T-cell (primary cell): ENCODE measurements at places on chromosomes 2 and 18. TPM values are rescaled to one million over a fixed set of nuclear protein-coding genes. Genes with fewer than 3 reads are reported as not detected.
A peak's percentile ranks its signal among the peaks of the same experiment; 100 is the strongest.

DNA sequence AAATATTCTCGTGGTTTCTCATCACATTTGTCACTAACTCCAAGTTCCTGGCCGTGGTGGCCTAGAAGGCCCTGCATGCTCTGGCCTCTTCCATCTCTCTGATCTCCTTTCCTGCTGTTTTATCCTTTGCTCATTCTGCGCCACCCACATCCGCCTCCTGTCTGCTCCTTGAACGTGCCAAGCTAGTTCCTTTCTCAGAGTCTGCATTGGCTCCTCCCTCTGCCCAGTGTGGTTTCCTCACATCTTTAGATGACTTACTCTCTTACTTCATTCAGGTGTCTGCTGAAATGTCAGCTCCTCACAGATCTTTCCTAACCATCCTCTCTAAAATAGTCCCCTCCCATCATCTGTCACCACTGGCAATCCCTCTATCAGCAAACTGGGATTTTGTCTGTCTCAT, 158.6 kb upstream of the RBMS1 start:
- H3K4me3 ChIP-seq, result no peak overlapping the region
- no peaks in the 10 kb centered on the region for H3K36me3 ChIP-seq
- DNase-seq, result peak; percentile 72
- H3K27me3 ChIP-seq, result peaks cover 9% of the 10 kb centered on the region

The ABCG5 gene
- total RNA-seq, result not detected

GRCh38 chr18:46748466-46748865, 8.4 kb downstream of the ST8SIA5 start:
- no peak for DNase-seq
- no peak overlapping the region for H3K27ac ChIP-seq
- no peak overlapping the region for H3K4me3 ChIP-seq
- no peaks in the 10 kb centered on the region for H3K36me3 ChIP-seq
- no peaks in the 10 kb centered on the region for H3K27me3 ChIP-seq

The UGT1A8 gene
- not detected for total RNA-seq

The SPC25 gene
- 0.83 TPM for total RNA-seq

- no peak overlapping the region for H3K27ac ChIP-seq
- H3K4me1 ChIP-seq, result no peaks in the 10 kb centered on the region
- no peaks in the 10 kb centered on the region for H3K36me3 ChIP-seq
Measured at GRCh38 chr2:129673234-129673633, 306.2 kb upstream of the RAB6C start.

GRCh38 chr2:101981504-101981903, 10.3 kb upstream of the IL1R2 start:
- H3K27me3 ChIP-seq, result no peaks in the 10 kb centered on the region
- H3K4me1 ChIP-seq, result peaks cover 25% of the 10 kb centered on the region
- no peak overlapping the region for H3K27ac ChIP-seq
- H3K36me3 ChIP-seq, result no peaks in the 10 kb centered on the region
- DNase-seq, result no peak

DNA sequence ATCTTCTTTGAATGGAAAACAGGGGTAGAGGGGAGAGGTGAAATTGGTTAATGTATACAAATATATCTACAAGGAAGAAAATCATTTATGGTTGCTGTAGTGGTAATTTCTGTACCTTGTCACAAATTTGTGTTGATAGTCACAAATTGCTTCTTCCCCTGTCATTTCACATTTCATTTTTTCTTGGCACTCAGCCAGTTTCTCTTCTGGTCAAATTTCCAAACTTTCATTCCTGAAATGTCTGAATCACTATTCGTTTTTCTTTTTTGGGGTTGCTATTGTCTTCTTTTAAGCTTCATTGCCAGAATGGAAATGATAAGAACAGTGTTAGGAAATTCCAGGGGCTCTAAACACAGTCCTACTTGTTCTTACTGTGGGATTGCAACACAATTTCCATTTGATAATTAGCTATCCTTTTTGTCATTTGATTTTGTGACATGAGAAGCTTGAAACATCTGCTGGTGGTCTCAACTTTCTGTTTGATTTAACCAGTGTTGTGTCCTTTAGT, 136.0 kb upstream of the GCFC2 start:
- no peak overlapping the region for H3K27ac ChIP-seq
- H3K36me3 ChIP-seq, result no peaks in the 10 kb centered on the region
- no peak for DNase-seq
- no peaks in the 10 kb centered on the region for H3K27me3 ChIP-seq
- H3K4me1 ChIP-seq, result no peaks in the 10 kb centered on the region

The GATA6 gene
- total RNA-seq, result 0.96 TPM

- no peaks in the 10 kb centered on the region for H3K4me1 ChIP-seq
- no peak overlapping the region for H3K4me3 ChIP-seq
- no peaks in the 10 kb centered on the region for H3K36me3 ChIP-seq
- DNase-seq, result no peak
Measured at GRCh38 chr2:191938779-191939178, 91.9 kb upstream of the CAVIN2 start.

GRCh38 chr2:63851691-63852311, 10.1 kb downstream of the UGP2 start:
- no peaks in the 10 kb centered on the region for H3K27me3 ChIP-seq
- no peak for DNase-seq
- peak overlapping the region; percentile 3 for H3K27ac ChIP-seq
- H3K4me1 ChIP-seq, result peaks cover 17% of the 10 kb centered on the region
- H3K4me3 ChIP-seq, result no peak overlapping the region
- H3K36me3 ChIP-seq, result no peaks in the 10 kb centered on the region

DNA sequence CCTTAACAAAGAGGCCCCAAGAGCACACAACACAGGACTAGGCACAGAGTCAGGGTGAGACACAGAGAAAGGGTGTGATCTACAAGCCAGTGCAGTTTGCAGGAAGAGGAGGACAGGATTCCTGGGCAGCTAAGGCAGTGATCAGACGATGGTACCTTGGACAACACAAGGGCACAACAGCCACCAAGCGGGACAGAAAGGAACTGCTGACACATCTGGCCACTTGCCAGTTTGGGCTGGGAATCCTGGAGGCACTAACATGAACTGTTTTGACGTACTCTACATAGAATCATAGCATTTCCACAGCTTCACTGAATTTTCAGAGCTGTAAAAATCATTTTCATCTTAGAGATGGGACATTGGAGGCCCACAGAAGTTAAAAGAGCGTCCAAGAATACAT, 221.5 kb upstream of the SLC35G4 start:
- H3K27ac ChIP-seq, result no peak overlapping the region
- no peak for DNase-seq
- H3K36me3 ChIP-seq, result no peaks in the 10 kb centered on the region
- no peaks in the 10 kb centered on the region for H3K4me1 ChIP-seq
- no peak overlapping the region for H3K4me3 ChIP-seq

GRCh38 chr2:231673348-231673770, 35.0 kb upstream of the PTMA start:
- peaks cover 12% of the 10 kb centered on the region for H3K4me1 ChIP-seq
- H3K27me3 ChIP-seq, result no peaks in the 10 kb centered on the region
- H3K27ac ChIP-seq, result peak overlapping the region; percentile 41

The XRCC5 gene
- total RNA-seq, result 219 TPM

DNA sequence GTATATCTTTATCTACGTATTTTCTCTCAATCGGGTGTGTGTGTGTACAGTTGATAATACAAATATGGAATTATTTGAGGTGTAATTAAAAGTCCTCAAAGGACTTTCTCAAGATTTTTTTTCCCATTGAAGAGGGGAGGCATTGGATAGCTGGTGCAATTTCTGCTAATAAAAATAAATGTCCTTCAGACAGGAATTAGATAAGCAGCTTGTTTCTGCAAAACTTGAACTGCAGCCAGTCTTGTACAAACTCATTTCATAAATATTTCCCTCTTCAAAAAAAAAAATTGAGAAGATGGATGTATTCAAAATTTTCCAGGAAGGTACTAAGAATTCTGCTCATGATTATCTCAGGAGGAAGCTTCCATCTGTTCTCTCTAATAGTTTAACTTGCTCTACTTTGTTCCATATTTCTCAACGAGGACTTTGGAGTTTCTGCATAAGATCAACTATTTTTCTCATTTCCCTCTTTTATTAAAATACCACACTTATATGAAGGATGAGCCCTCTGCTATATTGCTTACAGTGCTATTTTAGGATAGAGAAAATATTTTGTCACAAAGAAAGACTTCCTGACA, 33.0 kb upstream of the GLS start:
- H3K4me3 ChIP-seq, result no peak overlapping the region
- no peaks in the 10 kb centered on the region for H3K4me1 ChIP-seq
- H3K36me3 ChIP-seq, result no peaks in the 10 kb centered on the region
- no peak overlapping the region for H3K27ac ChIP-seq

DNA sequence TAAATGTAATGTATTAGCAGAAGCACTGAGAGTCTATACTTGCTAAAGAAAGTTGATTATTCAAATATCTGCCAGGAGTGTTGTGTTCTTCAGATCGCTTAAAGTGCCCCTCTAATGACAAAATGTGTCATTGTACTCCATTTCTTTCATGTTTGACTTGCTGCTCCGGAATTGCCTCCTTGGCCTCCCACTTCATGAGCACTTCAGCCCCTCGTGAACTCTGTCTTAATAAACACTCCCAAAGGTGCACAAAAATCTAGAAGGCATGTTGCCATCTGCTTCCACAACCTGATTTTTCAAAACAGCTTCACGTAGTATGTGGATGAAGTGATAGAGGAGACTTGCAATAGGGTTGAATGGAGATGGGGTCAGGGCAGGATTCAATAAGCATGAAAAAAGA, 396.1 kb downstream of the TDRD15 start:
- no peak for DNase-seq
- H3K4me1 ChIP-seq, result no peaks in the 10 kb centered on the region
- H3K27ac ChIP-seq, result no peak overlapping the region
- H3K4me3 ChIP-seq, result no peak overlapping the region
- no peaks in the 10 kb centered on the region for H3K27me3 ChIP-seq

GRCh38 chr2:44949329-44950151, 8.0 kb downstream of the SIX3 start:
- H3K4me3 ChIP-seq, result no peak overlapping the region
- H3K27ac ChIP-seq, result no peak overlapping the region
- no peaks in the 10 kb centered on the region for H3K36me3 ChIP-seq

DNA sequence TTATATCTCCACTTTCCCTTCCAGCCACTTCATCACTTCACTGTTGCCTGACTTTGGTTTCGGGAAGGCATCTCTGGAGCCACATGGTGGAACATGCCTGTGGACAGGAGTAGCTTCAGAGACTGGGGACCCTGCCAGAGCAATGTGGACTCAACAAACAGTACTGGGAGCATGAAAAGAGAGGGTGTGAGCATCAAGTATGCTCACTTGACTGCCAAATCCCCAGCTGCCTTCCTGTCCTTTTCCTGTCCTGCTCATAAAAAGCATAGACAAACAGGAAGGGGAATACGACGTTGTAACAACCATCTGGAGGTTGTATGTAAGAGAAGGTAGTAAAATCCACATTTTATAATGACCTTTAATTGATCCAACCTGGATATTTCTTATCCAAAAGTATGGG, 61.3 kb upstream of the CSRNP3 start:
- no peak overlapping the region for H3K27ac ChIP-seq
- H3K4me3 ChIP-seq, result no peak overlapping the region
- no peaks in the 10 kb centered on the region for H3K4me1 ChIP-seq
- DNase-seq, result no peak

DNA sequence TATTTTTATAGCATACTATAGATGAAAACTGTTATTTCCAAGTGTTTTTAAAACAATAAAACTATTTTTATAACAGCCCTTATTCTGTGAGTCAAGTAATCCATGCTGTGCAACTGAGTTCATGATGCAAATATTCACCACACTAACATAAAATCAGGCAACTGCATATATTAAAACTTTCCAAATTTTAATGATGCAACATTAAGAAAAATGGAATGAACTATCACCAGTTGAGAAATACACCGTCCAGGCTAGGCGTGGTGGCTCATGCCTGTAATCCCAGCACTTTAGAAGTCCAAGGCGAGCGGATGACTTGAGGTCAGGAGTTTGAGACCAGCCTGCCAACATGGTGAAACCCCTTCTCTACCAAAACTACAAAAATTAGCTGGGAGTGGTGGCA, 114.5 kb downstream of the CDH2 start:
- no peaks in the 10 kb centered on the region for H3K4me1 ChIP-seq
- no peaks in the 10 kb centered on the region for H3K27me3 ChIP-seq
- H3K4me3 ChIP-seq, result no peak overlapping the region
- no peaks in the 10 kb centered on the region for H3K36me3 ChIP-seq
- no peak for DNase-seq

- no peak for DNase-seq
- peaks cover 32% of the 10 kb centered on the region for H3K36me3 ChIP-seq
- no peak overlapping the region for H3K27ac ChIP-seq
- H3K4me3 ChIP-seq, result no peak overlapping the region
Measured at GRCh38 chr18:79756826-79757225, 40.9 kb upstream of the KCNG2 start.

The PTPN2 gene
- 44.8 TPM for total RNA-seq
